ENCODE measurements at places on chromosomes 11 and 22.

- DNase-seq, result no peak
Observed at GRCh38 chr11:132137981-132138313, 767.5 kb downstream of the NTM start.

DNA sequence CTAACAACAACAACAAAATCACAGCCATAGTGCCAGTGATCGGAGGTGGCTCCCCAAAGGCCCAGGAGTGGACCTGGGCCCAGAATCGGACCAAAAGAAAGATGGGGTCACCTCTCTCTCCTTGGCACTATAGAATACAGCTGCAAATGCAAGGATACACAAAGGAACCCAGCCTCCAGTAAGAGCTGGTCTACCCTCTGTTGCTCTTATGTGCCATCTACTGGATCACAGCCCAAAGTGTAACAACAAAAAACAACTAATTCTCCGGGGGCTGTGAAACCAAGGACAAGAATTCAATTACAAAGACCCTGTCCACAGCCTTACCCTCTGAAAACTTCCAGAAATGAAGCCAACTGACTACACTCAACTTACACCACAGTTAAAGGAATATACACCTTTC is 21.6 kb downstream of the OR8G5 start:
- no peak for DNase-seq

DNA sequence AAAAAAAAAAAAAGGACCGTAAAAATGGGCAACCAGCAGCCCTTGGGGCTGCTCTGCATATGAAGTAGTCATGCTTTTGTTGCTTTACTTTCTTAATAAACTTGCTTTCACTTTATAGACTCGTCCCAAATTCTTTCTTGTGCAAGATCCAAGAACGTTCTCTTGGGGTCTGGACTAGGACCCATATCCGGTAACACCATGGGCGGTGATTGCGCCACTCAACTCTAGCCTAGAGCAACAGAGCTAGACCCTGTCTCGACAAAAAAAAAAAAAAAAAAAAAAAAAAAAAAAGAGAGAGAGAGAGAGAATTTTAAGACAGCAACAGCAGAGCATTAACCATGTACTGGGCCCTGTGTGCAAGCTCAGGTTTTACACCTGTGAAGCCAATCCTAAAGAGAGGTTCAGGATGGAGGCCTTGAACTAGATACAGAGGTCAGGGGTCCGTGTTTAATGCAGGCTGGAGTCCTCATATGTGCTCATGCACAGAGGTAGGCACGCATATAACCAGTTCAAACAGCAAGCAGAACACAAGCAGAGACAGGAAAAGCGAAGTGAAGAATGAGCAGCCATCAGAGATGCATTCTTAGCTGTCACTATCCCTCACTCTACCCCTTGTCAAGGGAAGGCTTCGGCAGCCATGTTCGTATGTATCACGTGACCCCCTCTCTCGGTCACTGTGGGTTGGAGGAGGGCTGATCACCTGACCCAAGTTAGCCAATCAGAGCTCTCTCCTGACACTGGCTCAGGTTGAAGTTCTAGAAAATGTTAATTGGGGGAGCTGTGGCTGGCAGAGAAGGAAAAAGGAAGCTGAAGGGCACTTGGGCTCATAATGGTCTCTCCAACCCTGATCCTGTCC is 16.7 kb upstream of the SYT12 start:
- no peak for DNase-seq

GRCh38 chr11:61011950-61012736 is 40.7 kb downstream of the CD6 start:
- DNase-seq, result no peak

DNA sequence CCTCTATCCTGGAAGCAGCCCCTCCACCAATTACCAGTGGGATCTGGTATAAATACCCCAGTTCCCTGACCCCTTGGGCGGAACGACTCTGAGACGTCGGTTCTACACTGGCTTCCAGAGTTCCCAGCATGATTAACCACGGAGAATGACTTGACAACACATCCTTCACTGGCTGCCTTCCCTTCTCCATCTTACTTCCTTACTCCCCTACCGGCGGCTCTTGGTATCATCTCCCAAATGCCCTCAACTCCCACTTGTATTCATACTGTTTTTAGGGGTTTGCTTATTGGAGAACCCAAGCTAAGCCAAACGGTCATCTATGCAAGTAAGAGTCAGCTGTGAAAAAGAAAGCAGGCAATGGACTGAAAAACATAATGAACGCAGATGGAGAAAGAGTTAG is 56.1 kb downstream of the APOL3 start:
- DNase-seq, result no peak

GRCh38 chr11:92300876-92301275 is 76.3 kb downstream of the FAT3 start:
- DNase-seq, result no peak

DNA sequence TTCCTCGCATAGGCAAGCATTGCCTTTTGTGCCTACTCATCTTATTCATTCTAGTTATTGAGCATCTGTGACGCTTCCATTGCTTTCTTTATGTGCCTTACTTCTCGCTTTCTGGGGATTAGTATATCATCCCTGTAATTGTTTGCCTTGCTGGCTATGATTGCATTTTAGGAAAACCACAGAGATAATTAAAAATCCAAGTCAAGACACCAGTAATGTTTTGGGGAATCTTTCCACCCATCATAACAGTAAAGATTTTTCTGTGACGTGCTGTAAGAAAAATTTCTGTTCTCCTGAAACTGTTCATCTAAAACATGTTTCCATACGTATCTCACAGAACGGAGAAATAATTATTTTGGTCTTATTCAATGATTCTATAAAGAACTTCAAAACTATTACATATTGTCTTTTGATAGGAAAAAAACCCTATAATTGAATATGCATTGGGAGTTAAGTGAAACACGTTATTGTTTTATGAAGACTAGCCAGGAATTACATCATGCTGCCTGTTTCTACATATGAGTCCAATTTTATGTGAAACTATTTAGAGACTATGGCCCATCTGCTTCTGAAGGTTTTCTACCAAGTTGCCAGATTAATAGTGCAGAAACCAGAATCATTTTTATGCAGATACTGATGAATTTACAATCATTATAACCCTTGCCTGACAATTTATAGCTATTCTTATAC is 133.7 kb upstream of the FIBIN start:
- no peak for DNase-seq

DNA sequence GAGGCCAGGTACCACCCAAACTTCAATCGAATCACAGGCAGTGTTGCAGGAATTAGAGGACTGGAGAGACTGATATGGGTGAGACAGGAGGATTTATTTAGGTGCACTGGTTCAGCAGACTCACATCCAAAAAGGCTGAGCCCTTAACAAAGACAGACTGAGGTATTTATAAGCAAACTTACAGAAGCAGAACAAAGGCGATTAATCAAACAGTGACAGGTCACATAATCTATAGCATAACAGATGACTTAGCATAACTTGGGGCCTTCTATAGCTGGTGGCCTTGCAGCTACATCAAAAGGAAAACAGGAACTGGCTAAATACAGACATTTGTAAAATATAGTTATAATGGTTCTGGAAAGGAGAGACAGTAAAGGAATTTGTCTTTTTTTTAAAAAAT is 2.1 kb downstream of the APOBEC3B start:
- DNase-seq, result no peak
